ENCODE measurements at places on chromosomes 4 and X.
A peak's percentile ranks its signal among the peaks of the same experiment; 100 is the strongest.

DNA sequence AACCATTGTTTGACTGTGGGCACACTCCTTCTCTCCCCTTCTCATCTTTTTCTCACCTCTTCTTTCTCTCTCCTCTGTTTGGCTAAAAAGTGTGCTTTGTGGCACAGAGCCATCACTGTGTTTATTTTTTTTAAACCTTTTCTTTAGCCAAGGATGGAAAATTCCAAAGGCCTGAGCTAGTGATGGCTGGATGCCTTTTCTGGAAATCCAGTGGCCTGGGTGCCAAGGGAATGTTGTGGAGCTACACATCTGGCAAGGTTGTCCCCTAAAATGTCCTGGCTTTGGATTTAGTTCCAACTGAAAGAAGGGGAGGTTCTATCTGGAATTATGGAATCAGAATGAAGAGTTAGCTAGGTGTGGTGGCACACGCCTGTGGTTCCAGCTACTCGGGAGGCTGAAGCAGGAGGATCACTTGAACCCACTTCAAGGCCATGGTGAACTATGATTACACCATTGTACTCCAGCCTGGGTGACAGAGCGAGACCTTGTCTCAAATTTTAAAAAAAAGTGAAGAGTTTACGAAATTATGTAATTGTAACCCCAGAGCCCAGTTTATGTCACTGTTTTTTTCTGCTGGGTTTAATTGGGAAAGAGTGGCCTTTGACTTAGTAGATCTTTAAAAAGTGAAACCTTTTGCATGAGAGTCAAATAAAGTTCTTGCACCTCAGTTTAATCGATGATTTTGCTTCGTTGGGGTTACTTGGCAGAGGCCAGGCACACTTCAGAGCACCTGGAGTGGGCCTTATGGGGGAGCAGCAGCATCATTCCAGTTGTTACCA, 17.7 kb downstream of the DOCK11 start:
- no peak for DNase-seq

DNA sequence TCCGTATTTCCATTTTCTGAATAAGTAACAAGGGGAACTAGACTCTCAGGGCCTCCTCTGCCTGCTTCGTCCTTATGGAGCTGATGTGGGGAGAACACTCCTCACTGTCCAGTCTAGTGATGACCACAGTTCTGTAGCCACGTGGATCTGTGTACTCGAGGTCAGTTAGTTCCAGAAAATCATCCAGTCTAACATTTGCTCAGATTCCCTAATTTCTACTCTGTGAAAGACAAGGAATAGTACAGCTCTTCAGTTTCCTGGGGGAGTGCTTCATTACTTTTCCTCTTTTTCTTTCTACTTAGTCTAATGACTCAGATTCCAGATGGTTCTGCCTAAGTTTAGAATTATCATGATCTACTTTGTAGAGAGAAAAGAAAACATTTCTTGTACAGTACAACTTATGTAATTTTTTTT, 82.6 kb downstream of the SORBS2 start:
- DNase-seq = no peak

- DNase-seq = peak; percentile 34
Measured at GRCh38 chr4:165537028-165537648, 158.3 kb downstream of the CPE start.

- no peak for DNase-seq
Measured at GRCh38 chr4:110483516-110483915, 7.6 kb downstream of the ENPEP start.

- no peak for DNase-seq
Measured at GRCh38 chr4:85125688-85126087, 159.2 kb upstream of the WDFY3 start.

DNA sequence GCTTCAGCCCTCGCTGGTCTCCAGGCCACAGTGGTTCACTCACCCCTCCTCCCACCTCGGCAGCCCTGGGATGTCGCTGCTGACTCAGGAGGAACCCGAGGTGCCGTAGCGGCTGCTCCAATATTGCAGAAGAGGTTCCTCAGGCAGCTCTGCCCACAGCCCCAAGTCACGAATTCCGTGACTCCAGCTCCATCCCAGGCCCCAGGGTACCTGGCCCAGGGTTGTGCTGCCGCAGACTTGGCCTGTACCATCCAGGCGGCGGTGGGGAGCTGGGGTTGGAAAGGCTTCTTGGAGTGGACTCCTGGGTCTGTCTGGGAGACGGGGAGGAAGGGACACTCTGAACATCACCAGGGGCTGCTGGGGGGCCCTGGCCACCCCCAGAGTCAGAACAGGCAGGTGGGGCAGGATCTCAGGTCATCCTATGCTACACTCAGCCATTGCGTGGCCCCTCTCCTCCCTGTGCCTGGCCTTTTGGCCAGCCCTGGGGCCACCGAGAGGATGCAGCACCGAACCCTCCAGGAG, 728 bp upstream of the HGFAC start:
- DNase-seq = no peak

GRCh38 chr4:7444314-7444713, 9.6 kb upstream of the PSAPL1 start:
- DNase-seq = no peak

DNA sequence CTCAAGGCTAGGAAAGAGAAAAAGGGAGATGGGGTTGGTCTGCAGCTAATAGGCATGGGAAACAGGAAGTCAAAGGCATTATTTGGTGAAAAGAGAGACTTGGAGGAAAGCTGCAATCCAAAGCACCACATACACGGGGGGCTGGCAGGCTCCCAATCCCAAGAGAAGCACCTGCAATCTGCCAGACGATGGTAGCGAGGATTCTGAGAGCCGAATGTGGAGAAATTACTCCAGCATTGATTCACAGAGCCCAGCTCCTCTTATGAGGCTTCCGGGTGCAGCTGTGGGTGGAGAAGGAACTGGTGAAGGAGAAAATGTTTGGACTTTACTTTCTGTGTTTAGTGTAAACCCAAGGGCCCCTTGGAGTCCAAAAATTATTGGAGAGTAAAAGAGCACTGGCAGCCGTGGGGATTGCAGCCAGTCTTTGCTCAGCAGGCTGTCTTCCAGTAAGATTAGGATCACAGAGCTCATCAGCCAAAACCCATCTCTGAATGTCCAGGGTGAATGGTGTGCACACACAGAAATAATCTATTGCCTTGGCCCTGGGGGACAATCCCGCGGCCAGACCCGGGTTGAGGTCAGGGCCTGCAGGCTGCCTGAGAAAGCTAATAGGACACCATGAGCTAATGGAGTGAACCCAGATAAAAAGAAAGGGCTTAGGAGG, 197.6 kb downstream of the KIT start:
- DNase-seq = no peak

GRCh38 chr4:174209341-174209740, 74.1 kb downstream of the FBXO8 start:
- DNase-seq = no peak

GRCh38 chrX:77434962-77435361, 12.2 kb upstream of the FGF16 start:
- DNase-seq = no peak

DNA sequence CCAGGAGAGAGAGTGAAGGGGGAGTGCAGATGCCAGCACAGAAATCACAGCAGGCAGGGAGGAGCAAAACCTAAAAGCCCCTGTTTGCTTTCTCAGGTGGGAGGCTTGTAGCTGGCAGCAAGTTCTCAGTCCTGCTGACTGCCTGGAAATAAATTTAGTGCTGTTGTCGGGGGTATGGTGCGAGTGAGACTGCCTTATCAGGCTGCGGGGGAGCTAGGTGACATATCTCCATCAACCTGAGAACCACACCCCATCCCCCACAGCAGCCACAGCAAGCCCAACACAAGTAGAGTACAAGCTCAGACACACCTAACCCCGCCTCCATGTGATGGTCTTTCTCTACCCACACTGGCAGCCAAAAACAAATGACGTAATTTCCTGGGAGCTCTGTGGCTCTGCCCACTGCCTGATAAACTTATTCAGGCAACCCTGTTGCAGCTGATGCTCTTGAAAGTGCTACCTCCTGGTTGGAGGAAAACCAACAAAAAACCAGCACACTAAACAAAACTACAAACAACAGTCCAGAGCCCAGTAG, 953.4 kb upstream of the NDST4 start:
- DNase-seq = no peak

DNA sequence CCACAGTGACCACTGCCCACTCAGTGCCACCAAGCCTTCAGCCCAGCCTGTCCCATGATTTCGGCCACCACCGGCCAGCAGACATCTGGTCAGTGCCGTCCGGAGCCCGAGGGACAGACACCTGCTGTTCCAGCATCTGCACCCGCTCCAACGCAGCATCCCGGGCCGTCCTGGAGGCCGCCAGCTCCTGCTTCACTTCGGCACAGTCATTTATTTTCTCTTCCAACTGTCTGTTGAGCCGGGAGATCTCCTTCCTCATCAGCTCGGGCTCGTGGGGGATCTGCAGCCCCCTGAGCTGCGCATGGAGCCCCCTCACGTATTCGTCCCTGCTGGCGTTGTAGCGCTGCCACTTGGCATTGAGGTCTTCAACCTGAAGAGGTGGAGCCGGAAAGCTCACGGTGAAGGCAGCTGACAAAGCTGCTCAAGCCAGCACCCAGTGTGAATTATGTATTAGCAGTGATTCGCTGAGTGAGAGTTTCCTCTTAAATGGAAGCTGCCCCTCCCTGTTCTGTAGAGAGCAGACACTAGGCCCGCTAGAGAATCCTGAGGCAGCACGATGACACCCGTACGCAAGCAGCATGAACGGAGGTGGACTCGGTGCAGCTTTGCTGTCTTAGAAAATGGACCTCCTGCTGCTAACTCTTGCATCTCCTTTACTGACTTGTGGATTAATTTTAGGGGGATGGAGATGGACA, 11.4 kb downstream of the TNIP2 start:
- no peak for DNase-seq

- no peak for DNase-seq
Measured at GRCh38 chrX:150879855-150880807, 18.3 kb downstream of the CD99L2 start.

DNA sequence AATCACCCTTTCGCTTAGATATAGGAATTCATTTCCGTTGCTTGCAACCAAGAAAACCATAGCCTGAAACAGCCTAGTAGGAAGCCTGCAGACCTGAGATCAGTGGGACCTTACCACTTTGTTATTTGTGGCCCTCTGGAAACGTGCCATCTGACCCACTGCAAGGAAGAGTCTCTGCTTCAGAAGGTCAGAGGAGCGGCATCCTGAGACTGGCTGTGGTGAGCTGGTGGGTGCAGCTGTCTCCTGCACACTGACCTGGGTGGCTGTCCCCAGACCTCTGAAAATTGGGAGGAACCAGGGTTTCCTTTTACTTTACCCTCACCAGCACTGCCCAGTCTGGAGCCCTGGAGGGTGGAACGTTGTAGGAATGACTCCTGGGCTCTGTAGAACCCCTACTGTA, 18.2 kb downstream of the SHROOM2 start:
- no peak for DNase-seq

DNA sequence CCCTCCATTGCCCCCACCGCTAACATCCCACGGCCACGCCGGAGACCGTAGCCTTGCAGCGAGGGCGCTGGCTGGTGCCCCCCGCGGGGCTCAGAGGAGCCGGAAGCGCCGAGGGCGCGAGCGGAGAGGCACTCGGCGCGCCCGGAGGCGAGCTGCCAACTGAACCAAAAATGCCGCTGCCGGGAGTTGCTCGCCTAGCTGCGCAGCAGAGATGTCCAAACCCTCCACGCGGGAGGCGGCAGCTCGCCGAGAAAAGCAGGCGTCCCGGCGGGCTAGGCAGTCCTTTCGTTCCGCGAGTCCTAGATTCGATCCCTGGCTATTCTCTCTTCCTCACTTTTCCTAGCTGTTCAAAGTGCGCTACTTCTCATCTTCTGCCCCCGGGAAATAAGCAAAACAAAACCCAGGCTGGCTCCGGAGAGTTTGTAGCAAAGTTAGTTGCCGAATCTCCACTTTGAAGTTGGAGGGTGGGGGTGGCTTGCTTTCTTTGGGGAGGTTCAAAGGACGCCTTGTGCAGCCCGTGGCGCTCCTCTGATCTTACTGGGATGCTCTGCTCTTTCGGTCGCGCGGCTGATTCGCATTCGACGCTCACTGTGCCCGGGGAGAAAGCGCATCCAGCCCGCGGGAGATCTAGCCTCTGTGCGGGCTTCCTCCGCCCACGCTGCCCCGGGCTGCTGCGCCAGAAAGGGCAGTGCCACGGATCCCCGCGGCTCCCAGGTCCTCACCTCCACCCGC, 723 bp downstream of the NKX6-1 start:
- no peak for DNase-seq

GRCh38 chr4:185108669-185109068, 34.4 kb upstream of the SLC25A4 start:
- DNase-seq = no peak

DNA sequence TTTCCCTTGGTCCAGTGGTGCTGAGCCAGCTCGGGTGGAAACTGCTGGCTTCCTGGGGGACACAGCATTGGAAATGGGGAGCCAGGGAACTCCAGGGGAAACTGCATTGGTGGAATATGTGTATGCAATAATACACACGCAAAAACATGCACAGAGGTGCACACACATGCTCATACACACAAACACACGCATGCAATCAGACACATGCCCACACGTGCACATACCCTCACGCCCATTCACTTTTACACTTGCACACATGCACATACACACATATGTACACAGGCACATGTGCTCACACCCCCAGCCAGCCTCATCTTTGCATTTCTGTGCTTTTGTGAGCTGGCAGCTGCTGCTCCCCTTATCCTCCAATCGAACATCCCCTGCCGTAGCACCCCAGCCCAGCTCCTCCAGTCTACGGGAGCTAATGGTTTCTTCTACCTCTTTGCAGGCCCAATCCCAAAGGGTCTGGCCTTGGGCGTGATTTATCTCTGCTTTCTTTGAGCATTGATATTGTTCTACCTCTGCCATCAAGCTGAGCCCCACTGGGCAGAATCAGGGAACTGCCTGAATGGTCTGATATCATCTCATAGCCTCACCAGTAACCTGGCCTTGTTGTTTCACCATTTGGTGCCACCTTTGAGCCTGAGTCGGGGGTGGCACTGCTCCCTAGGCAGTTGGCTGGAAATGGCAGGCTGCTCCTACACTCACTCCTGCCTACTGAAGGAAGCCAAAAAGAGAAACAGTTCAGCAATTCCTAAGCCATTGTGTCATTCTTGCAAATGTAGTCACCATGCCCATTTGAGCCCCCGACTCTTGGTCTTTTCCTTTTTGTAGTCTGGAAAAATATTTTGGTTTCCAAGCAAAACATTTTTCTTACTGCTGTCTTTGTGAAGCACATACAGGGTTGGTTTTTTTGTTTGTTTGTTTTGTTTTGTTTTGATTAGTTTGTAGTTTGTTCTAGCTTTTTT, 104.4 kb upstream of the MAMLD1 start:
- DNase-seq = no peak

DNA sequence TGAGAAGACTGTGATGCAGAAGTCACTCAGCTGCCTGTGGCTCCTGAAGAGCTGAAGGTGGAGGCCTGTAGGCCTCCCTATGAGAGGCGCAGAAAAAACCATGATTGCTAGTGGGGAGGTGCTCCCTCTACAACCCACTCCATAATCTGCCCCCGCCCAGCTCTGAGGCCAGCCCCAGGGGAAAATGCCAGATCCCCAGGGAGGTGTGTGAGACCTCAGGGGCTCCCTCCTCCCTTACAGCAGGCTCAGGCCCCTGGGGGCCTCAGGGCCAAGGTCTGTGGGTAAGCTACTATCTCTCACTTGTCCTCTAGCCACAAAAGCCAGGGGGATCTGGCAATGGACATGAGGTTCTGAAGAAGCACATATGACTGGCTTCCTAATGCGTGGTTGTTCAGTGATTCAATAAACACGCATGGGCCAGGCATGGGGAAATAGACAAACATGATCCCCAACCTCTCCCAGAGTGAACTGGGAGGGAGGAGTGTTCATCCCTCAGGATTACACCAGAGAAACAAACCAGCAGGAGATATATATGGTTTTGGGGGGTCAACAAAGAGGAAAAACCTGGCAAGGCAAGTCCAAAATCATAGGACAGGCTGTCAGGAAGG, 51.0 kb upstream of the MTM1 start:
- DNase-seq = no peak
